CD4-positive, alpha-beta T cell treated with Interleukin-12 subunit alpha and Interleukin-12 subunit beta, for 1 hour (primary cell): ENCODE measurements at places on chromosomes 16 and 17.

DNA sequence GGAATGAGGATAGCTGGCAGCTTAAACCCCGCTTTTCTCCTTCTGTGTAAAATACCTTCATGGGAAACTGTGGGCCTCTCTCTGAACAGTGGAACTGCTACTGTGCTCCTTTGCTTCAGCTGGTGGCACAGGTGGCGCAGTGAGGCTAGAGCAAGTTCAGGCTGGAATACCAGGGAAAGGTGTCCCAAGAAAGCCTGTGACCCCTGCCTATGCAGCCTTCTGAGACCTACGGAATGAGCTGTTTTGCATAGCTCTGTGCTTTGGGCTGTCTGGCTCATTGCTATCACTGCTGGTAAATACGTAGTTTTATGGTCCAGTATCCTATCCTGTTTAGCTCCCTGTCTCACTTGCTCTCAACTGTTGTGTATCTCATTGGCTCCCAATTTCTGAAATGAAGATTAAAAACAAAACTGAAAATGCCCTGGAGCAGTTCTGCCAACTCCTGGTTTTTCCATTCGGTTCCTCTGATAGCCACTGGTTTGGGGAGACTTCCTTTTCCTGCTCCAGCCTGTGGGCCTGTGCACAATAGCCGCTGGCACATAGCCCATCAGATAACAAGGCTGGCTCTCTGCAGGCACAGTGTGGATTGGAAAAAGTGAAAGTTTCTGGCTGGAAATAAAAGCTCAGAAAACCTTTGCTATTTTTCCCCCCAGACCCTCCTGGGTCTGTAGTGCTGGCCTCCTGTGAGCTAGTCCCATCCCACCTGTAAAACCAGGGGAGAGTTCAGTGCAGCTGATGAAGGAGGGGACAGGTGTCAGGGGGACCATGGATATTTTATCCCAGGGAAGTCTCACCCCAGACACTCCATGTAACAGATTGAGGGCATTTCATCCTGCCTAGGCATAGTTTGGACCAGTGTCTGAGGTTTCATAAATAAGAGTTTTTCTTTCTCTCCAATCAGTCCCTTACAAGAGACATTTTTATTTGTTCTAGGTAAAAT lies 24.0 kb downstream of the LIMD2 start:
- no peak for DNase-seq

DNA sequence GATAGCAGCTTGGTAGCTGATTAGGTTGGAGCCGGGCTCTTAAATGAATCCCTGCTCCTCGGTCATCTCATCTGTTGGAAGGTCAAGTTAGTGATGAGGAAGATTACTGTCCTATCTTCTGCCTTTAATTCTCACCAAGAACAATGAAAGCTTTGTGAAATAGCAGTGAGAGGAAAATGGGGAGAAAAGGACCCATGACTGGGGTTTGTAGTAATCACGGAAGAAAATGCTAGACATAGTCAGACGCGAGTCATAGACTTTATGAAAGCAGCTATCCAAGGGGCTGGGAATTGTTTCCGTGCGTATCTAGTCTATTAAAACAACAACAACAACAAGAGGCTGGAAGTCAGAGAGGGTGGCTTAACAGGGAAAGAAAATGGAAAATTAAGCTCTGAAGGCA lies 18.3 kb downstream of the PIK3R5 start:
- DNase-seq = no peak

DNA sequence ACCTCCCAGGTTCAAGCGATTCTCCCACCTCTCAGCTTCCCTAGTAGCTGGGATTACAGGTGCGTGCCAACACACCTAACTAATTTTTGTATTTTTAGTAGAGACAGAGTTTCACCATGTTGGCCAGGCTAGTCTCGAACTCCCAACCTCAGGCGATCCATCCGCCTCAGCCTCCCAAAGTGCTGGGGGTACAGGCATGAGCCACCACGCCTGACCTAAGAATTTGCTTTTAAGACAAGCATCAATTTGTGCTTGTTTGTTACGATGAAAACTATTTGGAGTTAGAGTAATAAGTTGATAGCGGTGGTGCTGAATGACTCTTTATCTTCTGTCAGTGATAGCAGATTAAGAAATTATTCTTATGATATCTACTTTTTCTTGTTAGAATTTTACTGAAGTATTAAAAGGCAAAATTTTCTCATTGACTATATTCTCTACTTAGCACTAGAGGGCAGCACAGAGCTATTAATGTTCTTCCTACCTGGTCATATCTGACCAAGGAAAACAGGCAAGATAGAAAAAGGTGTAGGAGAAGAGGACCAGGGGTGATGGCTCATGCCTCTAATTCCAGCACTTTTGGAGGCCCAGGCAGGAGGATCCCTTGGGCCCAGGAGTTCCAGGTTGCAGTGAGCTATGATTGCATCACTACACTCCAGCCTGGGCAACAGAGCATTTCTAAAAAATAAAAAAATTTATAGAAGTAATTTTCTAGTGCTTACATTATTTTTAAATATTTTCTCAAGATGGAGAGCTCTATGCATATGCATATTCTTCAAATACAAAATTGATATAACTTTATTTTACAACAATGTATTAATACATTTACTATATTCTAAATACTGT lies 24.5 kb downstream of the STXBP4 start:
- peak; percentile 65 for DNase-seq

DNA sequence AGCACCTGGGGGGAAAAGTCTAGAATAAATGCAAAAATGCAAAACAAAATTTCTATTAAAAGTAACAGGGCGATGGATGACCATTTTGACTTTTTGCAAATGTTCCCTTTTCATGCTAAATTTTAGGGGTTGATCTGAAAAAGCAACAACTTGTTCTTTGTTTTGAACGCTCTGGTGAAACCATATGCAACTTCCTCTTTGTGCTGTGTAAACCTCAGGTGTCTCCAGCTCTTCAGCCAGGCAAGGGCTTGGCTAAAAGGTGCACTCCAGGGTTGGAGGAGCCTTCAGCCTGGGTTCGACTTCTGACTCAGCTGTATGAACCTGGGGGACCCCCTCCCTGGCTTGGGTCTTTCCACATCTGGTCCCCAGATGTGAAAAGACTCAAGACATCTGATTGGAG lies 9.5 kb downstream of the IRF8 start:
- no peak for DNase-seq

GRCh38 chr17:79036596-79036995 lies 12.6 kb downstream of the C1QTNF1 start:
- no peak for DNase-seq

DNA sequence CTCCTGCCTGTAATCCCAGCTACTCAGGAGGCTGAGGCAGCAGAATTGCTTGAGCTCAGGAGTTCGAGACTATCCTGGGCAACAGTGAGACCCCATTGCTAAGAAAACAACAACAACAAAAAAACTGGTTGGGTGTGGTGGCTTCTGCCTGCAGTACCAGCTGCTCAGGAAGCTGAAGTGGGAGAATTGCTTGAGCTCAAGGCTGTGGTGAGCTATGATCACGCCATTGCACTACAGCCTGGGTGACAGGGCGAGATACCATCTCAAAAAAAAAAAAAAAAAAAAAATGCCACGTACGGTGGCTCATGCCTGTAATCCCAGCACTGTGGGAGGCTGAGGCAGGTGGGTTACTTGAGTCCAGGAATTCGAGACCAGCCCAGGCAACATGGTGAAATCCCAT lies 34.1 kb downstream of the NME2 start:
- DNase-seq = peak; percentile 28

- DNase-seq = no peak
Measured at GRCh38 chr16:3035289-3035971, 1.3 kb downstream of the BICDL2 start.

DNA sequence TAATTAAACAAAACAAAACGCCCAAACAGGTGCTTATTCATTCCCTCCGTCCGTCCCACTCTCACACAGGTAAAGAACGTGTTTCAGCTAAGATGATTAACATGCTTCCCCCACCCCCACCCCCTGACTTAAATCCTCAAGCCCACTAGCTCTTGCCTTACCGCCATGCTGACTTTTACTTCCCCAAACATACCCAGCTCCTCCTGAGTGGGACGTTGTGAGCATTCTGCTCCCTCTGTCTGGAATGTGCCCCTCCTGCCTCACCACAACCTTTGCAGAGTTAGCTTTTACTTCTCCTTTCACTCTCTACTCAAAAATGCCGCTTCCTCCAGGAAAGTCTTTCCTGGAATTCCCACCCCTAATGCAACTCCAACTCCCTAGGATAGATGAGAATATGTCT lies 774.0 kb upstream of the RBFOX1 start:
- no peak for DNase-seq

GRCh38 chr17:67054011-67054591 lies 9.7 kb downstream of the CACNG1 start:
- no peak for DNase-seq

GRCh38 chr16:79845734-79846135 lies 245.2 kb upstream of the MAF start:
- no peak for DNase-seq

DNA sequence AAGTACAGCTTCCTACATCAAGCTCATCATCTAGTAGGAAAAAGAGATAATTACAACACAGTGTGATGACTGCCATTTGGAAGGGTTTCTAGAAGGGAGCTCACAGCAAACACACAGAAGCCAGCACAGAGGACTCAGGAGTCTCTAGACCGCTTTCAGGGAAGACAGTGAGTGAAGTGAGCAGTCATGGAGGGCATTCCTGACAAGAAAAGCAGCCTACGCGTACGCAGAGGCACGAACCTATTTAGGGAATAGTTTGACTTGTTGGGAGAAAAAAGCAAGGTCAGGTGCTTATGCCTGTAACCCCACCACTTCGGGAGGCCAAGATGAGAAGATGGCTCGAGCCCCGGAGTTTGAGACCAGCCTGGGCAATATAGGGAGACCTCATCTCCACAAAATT lies 8.4 kb upstream of the HASPIN start:
- DNase-seq = no peak

GRCh38 chr16:81657781-81658180 lies 121.3 kb upstream of the PLCG2 start:
- DNase-seq = no peak

GRCh38 chr17:13024526-13025257 lies 6.9 kb upstream of the ELAC2 start:
- DNase-seq = peak; percentile 71

GRCh38 chr17:79393358-79394052 lies 217.3 kb downstream of the RBFOX3 start:
- peak; percentile 66 for DNase-seq

GRCh38 chr16:931626-932500 lies 38.9 kb downstream of the LMF1 start:
- no peak for DNase-seq

GRCh38 chr16:55499951-55500529 lies 8.8 kb upstream of the LPCAT2 start:
- DNase-seq = peak; percentile 4

- no peak for DNase-seq
Measured at GRCh38 chr16:24978370-24978914, 36.7 kb downstream of the ARHGAP17 start.
